ENCODE measurements at places on chromosomes 7 and 10.

- DNase-seq, result no peak
Observed at GRCh38 chr7:94594882-94595281, 61.1 kb downstream of the SGCE start.

DNA sequence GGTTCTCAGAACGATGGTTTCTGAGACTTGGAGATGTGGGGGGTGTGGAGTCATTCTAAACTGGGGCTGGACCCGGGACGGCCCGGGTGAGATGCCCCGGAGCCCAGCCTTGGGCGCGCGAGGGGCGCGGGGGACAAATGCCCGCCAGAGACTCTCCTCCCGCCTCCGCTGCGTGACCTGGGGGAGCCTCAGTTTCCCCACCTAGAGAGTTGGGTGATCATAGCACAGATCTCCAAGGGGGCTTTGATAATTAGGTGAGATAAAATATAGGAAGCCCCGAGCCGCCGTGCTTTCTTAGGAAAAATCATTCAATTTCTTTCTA, 658 bp upstream of the FZD8 start:
- DNase-seq, result no peak

DNA sequence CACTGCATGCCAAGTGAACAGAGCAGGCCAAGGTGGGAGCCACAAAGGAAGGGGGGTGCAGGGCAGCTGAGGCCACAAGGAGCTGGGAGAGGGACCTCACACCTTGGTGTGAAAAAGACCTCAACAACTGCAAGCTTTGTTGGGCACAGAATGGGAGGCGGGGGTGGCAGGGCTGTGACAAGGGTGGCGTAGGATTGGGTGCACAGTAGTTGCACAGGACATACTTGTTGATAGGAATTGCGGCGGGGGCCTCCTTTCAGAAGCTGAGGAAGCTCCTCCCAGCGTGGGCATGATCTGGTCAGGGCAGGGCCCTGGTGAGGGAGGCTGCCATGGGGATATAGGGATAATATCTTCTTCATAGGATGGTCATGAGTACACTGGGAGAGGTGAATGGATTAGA, 25.8 kb downstream of the POLL start:
- no peak for DNase-seq

- DNase-seq, result peak; percentile 96
Observed at GRCh38 chr10:72297805-72298591, 24.3 kb downstream of the DDIT4 start.

DNA sequence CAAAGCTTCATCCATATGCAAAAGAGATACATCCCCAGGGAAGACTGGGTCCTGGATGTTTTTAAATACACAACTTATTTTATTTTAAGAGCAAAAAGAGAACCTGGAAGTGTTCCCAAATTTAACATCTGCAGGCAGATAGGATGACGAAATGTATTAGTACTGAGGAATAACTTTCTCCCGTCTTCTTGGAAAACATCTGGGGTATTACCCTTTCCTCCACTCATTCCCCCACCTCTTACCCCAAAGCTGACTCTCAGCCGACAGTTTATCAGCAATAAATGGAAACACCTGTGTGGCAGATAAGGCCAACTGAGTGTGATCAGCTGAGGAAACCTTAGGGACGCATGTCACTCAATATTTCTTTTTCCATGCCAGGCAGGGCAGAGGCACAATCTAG, 435.6 kb upstream of the NPVF start:
- DNase-seq, result no peak

DNA sequence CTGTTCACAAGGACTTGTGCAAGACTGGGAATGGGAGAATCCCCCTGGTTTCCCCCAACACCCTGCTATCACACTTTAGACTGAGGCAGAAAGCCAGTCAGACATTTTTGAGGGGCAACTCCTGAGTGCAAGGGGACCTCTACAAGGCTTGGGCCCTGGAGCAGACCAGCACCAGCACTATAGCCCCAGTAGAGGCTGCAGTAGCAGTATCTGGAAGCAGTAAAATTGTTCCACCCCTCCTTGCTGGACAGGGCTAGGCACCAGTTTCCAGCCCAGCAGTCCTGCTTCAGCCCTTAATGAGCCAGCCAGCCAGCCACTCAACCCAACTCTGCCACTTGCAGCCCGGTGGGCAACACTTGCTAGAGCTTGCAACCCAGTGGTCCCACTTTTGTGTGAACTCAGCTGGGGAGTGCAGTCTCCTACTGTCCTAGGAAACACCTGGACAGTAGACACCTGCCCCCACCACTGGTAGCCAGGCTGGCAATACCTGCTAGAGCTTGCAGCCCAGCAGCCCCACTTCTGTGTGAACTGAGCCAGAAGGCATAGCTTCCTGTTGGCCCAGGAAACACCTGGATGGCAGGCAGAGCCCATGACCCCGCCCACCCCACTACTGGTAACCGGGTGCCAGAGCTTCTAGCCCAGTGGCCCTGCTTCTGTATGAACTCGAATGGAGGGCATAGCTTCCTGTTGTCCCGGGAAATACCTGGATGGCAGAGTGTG, 65.0 kb downstream of the FBXL13 start:
- DNase-seq, result no peak

DNA sequence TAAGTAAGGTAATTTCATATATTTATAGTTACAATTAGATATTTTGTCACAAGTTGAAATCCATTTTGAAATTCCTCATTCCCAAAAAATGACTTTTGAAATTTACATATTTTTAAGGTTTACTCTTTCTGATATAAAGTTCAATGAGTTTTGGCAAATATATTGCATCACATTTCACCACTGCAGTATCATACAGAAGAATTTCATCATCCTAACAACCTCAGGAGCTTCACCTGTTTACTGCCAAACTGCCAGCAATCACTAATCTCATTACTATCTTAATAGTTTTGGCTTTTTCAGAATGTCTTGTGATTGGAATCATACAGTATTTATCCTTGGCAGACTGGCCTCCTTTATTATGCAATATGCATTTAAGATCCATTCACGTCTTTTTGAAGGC, 1578.9 kb downstream of the REEP3 start:
- no peak for DNase-seq

DNA sequence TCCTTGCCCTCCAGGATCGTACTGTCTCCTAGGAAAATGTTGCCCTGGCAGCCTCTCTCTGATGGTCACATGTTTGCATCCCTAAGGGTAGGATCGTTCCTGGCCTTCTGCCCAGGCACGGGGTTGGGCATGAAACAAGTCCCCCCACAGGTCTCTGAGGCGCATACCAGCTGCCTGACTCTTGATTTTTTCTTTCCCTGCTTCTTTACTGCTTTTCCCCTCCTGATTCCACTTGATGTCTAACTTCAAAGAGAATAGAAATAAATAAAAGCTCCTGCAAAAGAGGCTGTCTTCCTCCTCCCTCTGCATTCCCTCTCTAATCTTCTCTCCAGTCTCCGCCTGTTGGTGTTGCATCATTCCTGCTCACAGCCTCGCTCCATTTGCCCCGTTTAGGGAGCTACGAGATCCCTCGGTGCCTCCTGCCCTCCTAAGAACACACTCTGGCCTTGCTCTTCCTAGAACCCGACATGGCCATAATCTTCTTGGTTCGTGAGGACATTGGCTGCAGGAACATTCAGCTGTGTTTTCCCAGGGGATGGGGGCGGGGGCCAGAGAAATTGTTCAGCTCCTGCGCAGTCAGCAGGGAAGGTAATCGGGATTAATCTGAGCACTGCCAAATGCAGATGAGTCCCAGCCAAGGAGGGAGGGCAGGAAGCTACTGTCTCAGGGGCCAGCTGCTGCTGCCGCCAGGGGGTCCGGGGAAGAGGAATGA, 26.0 kb downstream of the LEP start:
- DNase-seq, result no peak

DNA sequence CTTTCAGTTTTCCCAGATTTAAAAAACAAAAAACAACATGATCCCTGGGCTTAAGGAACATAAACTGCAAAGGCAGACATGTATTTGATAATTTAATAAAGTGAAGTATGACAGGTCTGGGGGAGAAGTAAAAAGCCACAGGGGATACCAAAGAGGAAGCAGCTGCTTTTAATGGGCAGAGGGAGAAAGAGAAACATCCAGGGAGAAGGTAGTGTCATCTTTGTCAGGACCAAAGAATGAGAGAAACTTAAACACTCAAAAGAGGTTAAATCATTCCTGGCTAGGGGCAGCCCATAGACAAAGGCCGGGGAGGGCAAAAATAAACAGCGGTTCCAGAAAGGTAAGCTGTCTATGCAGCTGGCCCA, 94.5 kb downstream of the GRB10 start:
- DNase-seq, result no peak

DNA sequence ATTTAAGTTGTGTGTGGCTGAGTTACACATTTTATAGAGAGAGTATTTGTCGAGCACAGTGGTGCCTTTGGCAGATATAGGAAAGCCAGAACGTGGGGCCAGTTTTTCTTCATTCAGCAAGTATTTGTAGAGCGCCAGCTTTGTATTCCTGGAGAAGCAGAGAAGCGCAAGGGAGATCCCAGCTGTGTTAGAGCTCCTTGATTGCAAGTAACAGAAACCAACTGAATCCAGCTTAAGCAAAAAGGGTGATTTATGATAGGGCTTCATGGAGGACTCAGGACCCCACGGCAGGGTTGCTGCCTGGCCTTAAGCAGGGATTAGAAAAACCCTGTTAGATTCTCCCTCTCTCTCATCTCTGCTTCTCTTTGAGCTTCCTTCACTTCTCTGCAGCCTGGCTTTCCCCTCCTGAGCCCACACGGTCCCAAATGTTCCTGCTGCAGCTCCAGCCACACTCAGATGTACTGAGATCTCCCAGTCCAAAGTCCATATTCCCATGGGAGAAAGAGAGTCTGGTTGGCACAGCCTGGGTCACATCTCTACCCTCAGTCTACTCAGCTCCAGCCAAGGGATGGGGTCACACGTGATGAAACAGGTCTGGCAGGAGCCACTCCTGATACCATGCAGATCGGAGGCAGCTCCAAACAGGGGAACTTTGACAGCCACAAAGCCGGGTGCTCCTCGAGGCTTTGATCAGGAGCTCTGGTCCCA, 16.7 kb downstream of the UBTD1 start:
- DNase-seq, result no peak

GRCh38 chr10:105473170-105473569, 832.1 kb downstream of the SORCS3 start:
- no peak for DNase-seq

GRCh38 chr7:82528577-82529310, 85.2 kb upstream of the CACNA2D1 start:
- DNase-seq, result peak; percentile 77

GRCh38 chr10:103885617-103886016, 30.2 kb upstream of the SH3PXD2A start:
- DNase-seq, result no peak

DNA sequence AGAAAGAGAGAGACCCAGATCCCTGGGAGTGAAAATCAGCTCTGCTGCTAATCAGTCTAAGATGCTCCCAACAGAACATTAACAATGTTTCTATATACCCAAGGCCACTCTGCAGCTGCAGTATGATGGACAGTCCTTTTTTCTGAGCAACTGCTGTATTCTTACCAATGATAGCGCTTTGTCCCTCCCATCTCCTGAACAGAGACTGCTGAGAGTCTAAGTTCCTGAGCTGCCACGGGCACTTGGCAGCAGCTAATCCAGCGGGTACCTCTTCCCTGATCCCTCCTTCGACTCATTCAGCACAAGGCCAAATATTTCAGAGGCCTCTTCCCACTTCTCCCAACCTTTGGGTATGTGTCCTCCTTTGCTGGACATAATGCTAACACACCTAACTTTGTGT, 7.7 kb downstream of the CPVL start:
- no peak for DNase-seq

GRCh38 chr7:120512701-120513100, 239.7 kb downstream of the KCND2 start:
- no peak for DNase-seq

DNA sequence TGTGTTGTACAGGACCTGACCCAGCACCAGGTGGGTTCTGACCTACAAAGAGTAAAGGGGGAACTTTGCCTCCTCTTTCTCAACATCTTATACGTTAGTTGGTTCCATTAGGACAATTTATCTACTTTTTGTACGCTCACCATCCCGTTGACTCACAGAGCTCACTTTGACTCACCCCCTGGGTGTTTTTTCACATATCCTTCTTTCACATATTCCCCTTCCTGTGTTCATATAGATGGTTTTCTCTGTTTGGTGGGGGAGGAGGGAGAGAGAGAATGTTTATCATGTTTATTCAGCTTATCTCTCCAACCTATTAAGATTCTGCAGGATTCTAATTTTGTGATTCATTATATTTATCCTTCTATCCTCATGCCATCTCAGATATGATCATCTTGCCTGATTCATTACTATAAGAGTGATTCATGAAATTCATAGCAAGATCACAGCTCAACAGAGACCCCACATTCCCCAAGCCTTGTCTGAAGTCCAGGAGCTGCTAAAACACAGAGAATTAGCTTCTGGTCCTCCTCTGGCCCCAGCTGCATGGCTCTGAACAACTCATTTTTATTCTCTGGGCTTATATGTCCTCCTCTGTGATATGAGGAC, 37.2 kb downstream of the PRSS2 start:
- DNase-seq, result peak; percentile 75

DNA sequence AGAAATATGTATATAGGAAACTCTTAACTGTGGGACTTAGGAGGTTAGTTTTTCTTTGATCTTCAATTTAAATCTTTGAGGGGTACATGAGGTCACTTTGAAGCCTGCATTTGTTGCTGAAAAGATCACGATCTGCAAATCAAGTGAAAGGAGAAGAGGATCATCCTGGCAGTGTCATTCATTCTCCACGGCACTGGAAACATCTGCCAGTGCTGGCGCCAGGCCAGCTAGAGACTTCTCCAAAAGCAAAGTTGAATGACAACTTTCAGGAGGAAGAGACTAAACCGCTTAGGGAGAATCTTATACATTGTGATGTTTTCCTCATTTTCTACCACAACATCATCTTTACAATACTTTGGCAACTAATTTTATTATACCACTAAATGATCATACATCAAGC, 42.5 kb downstream of the MRC1 start:
- no peak for DNase-seq

DNA sequence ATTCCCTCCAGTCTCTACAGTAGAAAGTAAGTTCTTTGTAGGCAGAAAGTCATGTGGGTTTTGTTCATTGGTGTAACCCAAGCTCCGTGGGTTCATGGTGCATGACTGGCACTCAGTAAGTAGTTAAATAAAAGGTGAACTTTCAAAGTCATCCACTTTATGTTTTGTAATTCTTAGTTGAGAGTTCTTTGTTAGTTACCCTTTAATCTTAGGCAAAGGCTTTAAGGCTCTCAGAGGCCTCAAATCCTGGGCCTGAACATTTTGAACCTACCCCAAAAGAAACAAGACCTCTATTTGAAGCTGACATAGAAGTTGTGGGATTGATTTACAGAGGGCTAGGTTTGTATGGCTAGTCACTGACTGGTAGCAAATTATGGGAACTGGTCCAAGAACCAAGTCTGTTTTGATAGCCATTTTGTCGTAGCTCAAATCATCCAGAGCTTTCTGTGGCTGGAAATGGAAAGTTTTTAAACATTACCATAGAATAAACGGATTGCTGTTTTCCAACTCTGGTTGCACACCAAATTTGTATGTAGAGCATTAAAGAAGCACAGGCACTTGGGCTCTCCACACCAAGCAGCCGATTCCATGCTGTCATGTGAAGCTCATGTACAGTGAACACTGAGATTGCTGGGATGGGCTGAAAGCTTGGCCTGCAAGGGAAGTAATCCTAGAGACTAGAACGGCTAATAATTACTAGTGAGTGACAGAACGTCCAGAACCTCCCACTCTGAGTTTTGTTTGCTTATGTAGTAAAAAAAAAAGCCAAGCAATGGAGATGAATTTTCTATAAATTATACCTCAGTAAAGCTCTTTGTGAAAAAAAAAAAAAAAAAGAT, 53.5 kb downstream of the DENND11 start:
- no peak for DNase-seq
